ENCODE measurements at places on chromosomes 7 and 10.

DNA sequence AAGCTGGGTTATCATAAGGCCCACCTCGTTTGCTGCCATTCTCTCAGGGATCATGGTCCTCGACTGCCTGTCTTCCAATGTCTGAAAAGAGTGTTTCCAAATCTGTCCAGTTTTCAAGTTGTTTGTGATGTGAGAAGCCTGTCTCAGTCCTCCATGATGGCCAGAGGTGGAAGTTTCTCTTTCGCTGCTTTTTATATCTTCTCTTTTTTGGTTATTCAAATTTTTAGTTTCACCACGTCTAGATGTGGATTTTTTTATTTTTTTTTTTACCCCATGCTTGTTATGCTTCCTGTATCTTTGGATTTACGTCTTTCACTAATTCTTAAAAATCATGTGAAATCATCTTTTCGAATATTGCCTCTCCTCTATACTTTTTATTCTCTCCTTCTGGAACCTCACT lies 6.1 kb upstream of the RBM33 start:
- no peak for DNase-seq

GRCh38 chr10:373526-374309 lies 238.5 kb downstream of the ZMYND11 start:
- DNase-seq = no peak

DNA sequence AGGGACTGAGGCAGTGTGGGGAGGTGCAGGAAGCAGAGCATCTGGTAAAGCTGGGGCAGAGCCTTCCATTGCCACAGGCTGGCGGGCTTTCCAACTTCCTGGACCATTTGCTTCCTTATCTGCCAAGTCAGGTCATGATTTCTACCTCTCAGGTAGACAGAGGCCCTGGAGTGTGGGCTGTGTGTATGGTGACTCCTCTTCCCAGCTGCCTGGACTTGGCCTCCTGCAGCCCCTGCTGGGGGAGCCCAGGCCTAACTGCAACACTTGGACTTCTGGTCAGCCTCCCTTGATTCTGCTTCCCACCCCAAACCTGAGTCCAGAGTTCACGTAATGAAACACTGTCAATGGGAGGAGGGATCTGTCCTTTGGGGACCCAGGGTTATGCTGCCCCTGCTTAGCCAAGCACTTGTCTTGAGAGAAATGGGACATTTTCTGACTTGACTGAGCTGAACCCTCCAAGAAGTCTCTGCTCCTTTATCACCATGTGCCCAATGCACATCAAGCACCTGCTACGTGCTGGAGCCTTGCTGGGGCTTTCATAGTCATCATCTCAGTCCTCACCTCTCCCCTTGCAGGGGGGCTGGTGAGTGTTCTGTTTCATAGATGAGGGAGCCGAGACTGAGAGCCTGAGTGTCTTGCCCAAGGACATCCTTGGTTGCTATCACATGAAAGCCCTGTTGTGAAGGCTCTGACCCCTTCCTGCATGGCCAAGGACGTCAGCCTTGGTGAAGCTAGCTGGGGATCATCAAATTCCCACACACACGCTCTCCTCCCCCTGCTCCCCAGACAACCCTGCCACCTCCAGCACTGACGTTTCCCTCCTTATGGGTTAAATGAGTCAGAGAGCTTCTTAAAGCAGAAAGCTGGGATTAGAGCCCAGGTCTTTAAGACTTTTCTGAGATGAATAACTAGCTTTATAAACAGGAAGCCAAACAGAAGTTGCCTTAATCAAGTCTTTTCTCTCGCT lies 3.4 kb downstream of the CLEC2L start:
- DNase-seq = no peak

- no peak for DNase-seq
Observed at GRCh38 chr10:107340326-107340725, 175.8 kb upstream of the SORCS1 start.

DNA sequence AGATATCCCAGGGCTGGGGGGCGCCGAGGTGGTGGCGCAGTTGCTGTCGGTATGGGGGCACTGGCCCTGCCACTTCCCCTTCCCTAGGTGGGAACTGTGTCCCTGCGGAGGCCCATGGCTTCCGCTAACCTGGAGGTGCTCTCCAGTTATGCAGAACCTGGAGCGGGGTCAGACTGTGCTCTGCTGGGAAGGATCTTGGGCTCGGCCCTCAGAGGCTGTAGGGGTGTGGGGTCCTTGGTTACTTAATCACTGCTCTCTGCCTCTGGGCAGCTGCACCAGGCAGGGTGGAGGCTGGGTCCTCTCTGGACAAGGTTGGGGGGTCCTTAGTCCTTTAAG lies 2.4 kb downstream of the BRI3 start:
- DNase-seq = no peak

- DNase-seq = no peak
Observed at GRCh38 chr10:42982891-42983506, 93.9 kb upstream of the RET start.

- no peak for DNase-seq
Observed at GRCh38 chr10:98265403-98266378, 2.3 kb downstream of the LOXL4 start.

DNA sequence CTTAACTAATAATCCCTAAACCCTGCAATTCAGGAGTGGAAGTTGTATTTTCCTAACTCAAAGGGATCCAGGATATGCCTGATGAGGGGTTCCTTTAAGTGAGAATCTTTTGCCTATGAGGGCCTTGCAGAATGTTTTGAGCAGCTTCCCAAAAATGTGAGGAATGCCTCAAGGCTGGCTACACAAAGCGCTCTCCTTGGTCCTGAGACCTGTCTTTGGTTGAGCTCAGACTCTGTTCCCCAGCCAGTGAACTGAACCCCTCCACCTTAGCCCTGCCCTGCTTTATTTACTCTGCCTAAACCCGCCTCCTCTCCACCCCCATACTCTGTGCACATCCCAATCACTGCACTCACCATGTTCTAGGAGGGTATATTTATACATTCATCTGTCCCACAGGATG lies 108.6 kb downstream of the NRCAM start:
- no peak for DNase-seq

DNA sequence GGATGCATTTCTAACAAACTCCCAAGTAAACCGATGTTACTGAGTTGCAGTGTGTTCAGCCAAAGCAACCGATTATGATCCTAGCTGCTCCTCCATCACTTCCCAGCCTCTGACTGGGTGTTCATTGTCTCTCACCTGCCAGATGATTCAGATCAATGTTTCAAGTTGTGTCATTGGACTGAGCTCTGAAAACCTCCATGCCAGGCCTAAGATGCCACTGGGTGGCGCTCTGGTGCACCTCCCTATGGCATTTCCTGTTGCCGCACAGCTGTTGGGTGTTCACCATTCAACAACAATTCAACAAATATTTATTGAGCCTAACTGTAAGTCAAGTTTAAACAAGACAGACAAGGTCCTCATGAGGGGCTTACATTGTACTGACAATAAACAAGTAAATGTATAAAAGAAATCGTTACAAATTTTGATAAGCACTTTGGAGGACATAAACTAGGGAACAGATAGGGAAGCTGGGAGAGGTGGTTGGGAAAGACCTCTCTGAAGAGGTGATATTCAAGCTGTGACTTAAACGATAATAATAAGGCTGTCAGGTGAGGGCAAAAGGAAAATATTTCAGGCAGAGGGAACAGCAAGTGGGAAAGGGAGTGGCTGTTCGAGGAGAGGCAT lies 22.8 kb downstream of the RGR start:
- DNase-seq = peak; percentile 31

DNA sequence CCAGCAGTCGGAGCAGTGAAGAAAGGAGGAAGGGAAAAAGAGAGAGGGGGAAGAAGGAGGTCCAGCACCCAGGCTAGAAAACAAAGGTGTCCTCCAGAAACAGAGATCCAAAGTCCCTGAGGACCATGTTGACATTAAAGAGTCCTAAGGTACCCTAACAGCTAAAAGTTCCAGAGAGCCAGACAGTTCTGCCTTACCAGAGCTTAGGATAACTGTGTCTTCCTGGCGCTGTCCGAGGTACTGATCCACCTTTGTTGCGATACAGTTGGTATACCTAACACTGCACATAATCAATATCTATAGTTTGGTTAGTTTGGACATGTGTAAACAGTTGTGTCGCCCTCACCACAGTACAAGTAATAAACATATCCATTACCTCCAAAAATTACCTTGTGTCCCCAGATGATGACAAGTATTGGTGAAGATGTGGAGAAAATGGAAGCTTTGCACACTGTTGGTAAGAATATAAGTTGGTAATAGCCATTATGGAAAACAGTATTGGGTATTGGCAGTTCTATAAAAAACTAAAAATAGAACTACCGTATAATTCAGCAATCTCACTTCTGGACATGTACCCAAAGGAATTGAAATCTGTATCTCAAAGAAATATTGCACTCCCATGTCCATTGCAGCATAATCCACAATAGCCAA lies 59.8 kb downstream of the GRID1 start:
- DNase-seq = no peak

- no peak for DNase-seq
Observed at GRCh38 chr7:99083068-99083651, 60.7 kb downstream of the SMURF1 start.

DNA sequence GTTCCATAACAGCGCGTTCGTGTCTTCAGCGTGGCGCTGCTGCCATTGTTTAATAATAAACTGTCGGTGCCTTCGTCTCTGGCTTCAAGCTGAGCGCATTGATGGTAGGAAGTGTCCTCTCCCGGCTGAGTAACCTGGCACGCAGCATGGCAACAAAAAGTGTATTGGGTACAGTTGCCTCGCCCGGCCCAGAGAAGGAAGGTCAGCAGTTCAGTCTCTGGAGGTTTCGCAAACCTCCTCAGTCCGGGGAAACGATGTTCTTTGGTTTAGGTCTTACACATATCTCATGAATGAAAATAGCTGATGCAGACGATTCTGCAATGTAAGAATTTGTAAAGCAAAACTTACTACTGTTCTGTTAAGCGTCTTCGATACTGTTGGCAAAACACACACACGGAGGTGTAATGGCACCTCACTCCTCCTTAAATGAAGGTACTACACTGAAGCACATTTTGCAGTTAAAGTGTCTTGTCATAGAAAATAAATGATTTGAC lies 739 bp upstream of the CCDC186 start:
- DNase-seq = no peak

- DNase-seq = no peak
Observed at GRCh38 chr7:93175219-93175618, 27.0 kb upstream of the SAMD9L start.

DNA sequence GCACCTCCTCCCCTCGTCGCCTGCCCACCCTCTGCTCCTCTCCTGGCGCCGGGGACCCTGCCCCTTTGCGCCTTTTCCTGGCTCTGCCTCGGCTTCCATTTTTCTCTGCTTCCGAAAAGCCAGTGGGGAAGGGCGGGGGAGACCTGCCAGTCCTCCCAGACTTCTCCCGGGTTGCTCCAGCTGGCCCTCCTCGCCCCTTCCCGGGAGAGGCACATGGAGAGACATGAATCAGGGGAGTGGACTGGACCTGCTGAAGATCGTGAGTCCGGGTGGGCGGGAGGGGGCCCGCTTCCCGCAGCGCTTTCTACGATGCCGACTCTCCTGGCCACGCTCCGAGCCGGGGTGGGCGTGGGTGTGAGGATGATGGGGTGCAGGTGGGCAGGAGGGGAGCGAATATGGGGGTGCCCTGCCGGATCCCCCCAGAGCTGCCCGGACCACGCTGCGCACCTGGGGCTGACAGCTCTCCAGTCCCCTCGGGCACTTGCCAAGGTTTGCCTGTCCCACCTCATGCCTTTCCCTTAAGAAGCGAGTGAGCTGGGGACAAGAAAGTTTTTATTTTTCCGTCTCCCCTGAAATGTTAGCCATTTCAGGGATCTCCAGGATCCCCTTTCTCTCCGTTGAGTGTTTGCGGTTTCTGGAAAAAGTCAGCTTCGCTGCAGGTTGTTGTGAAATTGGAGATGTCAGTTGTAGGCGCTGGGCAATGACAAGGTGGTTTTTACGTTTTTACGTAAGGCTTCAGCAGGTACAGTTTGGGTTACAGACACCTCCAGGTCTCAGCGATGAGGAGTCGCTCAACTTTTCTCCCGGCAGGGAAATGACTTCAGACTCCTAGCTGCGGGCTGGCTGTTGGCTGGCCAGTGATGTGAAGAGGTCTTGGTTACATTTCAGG lies 977 bp downstream of the CACNB2 start:
- no peak for DNase-seq

DNA sequence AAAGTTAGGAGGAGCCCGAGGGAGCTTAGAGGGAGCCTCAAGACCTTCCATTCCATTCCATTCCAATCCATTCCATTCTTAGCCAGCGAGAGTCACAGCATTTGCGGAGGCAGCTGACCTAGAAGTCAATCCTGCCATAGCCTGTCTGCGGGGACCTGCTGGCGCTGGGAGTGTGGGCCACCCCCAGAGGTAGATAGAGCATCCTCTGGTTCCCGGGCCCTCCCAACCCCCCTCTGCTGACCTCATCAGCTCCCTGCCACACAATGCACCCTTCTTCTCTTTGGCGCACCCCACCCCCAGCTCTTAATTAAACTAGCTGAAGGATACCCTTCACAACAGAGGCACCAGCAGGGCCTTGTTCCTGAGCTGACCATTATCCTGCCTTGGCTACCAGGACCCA lies 152.5 kb upstream of the ZMIZ1 start:
- no peak for DNase-seq

DNA sequence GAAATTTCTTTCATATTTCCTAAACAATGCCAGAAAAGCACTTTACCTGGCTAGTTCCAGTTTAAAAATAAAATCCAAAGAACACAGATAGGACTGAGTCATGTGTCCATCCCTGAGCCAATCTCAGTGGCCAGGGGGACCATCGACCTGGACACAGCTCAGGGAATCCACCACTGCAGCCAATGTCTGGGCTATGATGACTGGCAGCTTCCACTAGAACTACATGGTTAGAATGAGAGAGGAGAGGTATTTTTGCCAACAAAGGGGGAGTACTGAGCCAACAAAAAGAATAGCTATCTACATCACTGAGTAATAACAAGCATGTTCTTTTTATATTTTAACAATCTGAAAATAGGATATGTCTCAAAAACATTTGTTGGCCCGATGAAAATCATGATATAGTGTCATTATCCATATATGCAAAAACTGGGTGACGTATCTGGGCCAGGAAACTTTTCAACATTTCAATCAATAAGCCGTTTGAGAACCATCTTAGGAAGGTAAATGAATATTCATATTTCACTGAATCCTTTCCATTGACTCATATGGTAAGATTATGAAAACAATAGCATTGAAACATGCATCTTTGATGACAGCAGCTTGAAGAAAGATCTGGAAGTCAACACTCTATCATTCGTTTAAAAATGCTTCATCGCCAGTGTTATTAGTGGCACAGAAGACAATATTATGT lies 104.0 kb downstream of the TPK1 start:
- no peak for DNase-seq
